ENCODE measurements at places on chromosomes 3 and 15.
A peak's percentile ranks its signal among the peaks of the same experiment; 100 is the strongest.

DNA sequence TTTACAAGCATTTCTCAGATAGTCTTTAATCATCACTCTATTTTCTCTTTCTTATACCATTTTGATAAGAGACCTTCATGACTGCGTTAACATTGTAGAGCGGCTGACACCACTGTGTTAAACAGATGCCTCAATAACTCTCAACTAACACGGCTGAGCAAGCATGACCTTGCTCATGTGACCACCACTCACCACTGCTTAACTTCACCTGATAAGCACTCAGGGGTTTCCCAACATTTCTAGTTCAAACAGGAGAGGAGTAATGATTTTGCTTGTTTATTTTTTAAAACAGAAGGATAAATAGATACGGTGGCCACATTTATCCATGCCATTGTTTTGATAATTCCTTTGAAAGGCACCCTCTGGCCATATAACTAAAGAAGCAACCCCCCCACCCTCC is 37.7 kb upstream of the TMEM45A start:
- no peak for DNase-seq

GRCh38 chr3:53970661-53971060 is 79.0 kb upstream of the SELENOK start:
- no peak for DNase-seq

DNA sequence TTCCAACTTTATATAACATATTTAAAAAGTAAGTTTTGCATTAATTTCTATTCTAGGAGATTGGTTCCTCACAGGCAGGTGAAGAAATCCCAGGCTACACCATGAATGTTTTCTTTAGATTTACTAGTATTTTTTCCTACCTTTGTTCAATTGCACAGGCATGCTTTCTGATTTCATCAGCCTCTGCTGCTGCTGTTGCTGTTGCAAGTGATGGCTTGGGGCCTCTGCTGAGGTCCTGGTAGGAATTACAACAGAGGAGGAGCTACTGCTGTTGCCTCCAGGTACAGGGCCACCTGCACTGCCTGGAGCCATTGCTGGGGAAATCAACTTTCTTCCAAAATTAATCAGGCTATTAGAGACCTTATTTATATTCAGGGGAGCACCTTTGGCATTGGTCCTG is 353.3 kb downstream of the PLCL2 start:
- DNase-seq = no peak

GRCh38 chr3:150091626-150092025 is 120.9 kb upstream of the PFN2 start:
- DNase-seq = no peak

DNA sequence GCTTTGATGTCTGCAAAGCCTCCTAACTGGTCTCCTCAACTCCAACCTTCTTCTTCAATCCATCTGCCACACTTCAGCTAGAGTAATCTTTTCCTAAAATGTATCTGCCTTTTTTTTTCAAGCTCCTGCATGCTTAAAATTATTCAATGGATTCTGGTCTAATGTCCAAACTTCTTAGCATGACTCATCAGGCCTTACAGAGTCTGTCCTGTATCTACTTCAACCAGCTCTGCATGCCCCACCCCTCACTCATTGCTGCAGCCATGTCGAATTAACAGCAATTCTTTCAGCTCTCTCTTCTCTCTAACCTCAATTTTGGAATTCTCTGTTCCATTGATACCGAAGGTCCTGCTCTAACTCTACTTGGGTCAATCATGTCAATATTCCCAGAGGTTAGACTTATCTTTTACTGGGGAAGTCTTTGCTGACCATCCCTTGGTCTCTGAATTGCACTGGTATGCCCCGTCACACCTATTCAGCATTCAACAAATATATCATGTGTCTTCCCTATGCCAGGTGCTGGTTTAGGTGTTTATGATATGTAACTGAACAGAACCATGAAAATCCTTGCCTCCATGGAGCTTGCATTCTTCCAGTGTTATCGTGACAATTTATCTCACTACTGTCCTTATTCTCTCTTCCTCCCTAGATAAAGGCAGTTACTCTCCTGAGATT is 88.5 kb upstream of the NANOGP8 start:
- DNase-seq = no peak

GRCh38 chr15:99135194-99135593 is 30.3 kb downstream of the SYNM start:
- DNase-seq = no peak

DNA sequence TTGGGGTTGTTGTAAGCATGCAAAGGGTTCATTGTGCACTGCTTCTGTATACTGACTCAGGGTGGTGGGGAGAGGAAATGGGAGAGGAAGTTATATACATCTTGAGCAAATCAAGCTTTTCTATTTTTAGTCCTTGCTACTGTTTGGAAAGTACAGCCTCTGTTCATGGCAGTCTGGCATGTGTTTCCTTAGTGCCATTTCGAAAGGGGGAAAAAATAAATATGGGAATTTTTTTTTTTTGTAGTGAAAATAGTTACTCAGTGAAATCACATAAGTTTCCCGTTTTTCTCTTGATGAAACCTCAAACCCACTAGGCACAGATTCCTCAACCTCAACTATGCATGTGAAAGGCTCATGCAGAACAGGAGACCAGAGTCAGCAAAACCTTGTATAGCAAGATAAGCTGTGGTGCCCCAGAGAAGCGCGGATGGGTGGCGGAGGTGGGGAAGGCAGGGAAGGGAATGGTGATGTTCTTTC is 353.3 kb downstream of the LPP start:
- DNase-seq = peak; percentile 71

- no peak for DNase-seq
Measured at GRCh38 chr3:192851821-192852372, 65.8 kb downstream of the MB21D2 start.

DNA sequence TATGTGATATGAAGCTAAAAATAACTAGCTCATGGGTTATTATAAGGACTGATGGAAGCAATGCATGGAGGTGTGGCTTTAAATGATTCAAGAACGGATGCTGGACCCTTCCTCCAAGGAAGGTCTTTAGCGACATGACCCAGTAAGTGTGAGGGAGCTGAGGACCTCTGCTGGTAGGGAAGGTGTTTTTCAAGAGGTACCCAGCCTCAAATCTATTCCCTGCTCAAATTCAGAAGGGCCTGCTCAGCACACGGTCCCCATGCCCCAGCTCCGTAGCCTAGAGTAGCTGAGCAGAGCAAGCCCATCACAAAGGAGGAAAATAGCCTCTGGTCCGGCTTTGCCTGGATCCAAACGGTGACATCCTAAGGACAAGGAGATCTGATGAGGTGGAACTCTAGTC is 266.2 kb upstream of the IGF1R start:
- no peak for DNase-seq

GRCh38 chr3:126450744-126451143 is 24.9 kb downstream of the ZXDC start:
- no peak for DNase-seq

DNA sequence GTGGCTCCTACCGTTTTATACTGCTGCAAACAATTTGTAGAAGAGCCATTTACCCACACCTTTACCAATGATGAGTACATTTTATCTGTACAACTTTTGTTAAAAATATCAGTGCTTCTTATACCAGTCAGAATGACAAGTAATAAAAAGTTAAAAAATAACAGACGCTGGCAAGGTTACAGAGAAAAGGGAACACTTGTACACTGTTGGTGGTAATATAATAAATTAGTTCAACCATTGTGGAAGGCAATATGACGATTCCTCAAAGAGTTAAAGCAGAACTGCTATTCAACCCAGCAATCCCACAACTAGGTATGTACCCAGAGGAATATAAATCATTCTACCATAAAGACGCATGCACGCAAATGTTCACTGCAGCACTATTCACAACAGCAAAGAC is 51.9 kb downstream of the ARRDC4 start:
- no peak for DNase-seq

GRCh38 chr15:66124651-66125050 is 128.9 kb downstream of the MEGF11 start:
- no peak for DNase-seq

DNA sequence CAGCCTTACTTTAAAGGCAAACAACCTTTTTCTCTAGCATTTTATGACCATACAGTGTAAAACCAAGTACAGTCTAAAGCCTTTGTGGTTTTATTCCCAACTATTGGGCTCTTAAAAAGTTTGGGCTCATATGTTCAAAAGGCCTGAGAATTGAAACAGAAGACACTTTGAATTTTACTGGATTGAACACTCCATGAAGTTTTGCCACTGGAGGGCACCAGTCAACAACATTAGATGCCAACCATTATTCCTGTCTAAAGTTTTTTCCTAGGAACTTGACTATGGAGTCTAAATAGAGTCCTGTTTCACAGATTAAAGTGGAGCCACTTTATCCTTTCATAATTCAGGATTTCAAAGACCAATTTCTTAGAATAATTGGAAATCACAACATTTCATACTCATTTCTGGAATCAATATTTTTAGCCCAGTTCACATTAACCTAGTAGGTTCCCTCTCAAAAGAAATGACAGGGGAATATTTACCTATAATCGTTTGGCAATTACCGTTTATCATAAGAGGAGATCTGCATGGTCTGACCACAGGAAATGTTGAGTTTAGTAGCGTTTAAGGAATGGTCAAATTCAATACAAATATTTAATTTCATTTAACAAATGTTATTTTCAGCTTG is 244.1 kb upstream of the PDZRN3 start:
- no peak for DNase-seq

GRCh38 chr3:184952671-184953070 is 140.7 kb downstream of the VPS8 start:
- no peak for DNase-seq

- DNase-seq = no peak
Measured at GRCh38 chr3:143382816-143383215, 263.2 kb downstream of the CHST2 start.

DNA sequence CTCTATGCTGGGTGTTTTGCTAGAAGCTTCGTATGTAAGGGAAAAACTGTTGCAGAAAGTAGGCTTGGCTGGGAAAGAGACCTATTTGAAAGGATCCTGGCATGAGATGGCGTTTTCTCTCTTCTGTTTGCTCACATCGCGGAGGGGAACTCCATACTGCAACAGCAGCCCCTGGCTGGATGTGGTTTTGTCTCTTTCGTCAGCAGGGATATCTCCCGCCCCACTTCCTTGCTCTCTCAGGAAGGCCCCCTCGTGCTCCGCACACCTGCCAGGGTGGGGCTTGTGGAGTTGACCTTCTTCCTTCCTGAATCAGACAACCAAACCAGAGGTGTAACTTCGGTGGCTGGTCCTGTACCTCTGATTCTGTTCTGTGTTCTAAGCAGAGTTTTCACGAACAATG is 26.4 kb upstream of the MYZAP start:
- no peak for DNase-seq
